ENCODE measurements at places on chromosomes 3 and 15. TPM values are rescaled to one million over a fixed set of nuclear protein-coding genes. Genes with fewer than 3 reads are reported as not detected.

DNA sequence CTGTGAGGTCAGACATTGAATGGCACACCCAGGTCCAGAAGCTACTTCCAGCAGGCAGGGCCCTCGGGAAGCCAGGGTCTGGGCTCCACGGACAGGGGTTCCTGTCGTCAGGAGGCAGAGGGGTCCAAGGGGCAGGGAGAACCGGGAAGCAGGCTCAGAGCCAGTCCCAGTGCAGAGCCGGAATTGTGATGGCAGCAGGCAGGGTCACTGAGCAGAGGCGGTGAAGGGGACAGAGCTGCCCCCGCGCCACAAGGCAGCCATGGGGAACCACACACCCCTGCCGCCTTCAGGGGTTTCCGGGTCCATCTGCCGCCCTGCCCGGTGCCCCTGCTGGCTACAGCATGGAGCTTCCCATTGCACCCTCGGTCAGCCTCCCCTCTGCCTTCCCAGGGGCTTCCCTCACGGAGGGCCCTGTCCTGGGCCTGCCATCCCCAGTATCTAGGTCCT, 136.9 kb downstream of the NSMCE3 start:
- no peak for DNase-seq

GRCh38 chr3:165192610-165193192, 3.5 kb downstream of the SLITRK3 start:
- no peak for DNase-seq

- DNase-seq = no peak
Measured at GRCh38 chr3:167872941-167873340, 137.4 kb downstream of the SERPINI1 start.

DNA sequence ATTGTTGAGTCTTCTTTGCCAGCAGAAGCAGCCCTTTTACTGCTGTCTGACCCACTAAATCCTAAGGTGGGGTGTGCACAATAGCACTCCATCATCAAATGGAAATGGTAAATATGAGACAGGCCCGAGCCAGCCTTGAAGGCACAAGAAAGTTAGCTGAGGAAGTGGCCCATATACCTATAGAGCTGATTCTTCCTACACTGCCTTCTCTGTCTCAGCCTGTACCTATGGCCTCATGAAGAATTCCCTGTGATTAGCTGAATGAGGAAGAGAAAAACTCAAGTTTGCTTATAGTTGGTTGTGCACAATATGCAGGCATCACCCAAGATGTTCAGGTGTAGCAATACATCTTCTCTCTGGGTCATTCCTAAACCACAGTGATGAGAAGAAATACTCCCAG, 31.7 kb upstream of the XCR1 start:
- DNase-seq = no peak

- no peak for DNase-seq
Measured at GRCh38 chr3:13308380-13308801, 111.7 kb downstream of the NUP210 start.

DNA sequence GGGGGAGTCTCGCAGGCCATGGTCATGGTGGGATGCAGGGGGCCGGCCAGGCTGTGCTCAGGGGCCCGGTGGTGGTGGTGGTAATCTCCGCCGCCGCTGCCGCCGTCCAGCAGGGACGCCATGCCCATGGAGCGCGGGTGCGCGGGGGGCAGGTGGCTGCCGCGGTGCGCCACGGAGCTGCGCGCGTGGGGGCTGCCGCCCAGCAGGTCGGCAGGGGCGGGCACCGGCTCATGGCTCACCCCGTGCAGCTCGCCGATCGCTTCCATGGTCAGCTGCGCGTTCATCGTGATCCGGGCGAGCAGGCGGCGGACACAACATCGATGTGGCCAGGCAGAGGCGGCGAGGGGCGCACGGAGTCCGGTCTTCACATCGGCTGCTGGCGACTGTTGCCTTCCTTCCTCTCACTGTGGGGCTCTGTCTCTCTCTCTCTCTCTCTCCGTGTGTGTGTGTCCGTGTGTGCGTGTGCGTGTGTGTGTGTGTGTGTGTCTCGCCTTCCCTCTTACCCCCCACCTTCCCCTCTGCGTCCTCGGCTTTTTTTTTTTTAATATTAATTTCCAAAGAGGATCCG, 451 bp downstream of the ONECUT1 start:
- DNase-seq = no peak

DNA sequence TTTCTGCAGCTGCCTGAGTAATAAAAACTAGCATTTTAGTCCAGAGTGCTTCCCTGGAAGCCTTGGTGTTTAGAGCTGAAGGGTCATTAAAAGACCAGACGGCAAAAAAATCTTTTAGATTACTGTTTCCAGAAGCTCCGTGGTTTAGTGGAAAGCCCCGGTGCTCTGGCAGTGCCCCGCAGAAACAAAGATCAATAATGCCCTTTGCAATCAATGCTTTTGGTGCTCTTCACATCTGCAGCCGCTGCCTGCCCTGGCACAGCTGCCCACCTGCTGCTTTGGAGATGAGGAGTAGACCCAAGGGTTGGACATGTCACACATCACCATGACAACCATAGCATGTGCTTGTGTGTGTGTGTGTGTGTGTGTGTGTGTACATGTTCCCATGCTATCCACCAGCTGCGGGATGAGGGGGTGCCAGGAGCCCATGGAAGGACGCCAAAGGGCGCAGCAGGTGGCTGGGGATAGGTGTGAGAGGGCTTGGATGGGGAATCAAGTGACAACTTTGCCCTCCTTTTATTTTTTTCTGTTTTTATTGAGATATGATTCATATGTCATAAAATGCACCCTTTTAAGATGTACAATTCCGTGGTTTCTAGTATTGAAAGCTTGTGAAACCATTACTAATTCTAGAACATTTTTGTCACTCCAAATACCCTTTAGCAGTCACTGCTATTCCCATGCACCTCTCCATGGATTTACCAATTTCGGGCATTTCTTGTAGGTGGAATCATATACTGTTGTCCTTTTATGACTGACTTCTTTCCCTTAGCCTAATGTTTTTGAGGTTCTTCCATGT, 75.7 kb upstream of the KLHL25 start:
- no peak for DNase-seq

DNA sequence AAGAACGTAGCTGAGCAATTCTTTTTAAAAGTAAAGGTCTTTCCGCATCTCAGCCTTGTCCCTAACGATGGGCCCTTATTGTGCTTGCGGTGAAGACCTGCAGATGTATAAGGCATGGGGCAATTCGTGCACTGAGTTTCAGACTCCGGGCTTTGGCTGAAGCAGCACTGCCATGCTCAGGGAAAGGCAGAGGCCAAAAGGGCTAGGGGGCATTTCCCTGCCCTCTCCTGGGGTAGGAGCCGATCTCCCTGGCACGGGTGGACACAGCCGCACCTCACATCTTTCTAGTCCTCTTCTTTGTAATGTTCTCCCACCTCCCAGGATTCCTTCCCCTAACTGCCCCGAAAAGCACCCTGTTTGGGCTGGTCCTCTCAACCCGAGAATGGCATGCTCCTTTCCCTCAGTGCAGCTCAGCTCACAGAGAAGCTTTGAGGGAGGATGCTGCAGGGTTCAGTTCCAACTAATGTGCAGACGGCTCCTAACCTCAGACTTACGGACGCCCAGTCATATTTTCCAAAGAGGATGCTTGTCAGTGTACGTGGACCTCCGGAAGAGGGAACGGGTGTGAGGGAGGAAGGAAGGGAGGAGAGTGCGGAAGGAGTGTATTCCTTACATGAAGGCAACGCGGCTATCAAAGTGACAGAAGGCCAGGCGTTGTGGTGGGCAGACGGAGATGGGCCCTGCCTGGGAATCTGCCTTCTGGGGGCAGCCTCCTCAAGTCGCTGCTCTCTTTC, 61.2 kb downstream of the SYNM start:
- DNase-seq = no peak

- no peak for DNase-seq
Measured at GRCh38 chr3:16182183-16182582, 7.7 kb downstream of the GALNT15 start.

GRCh38 chr3:126522363-126522788, 1.6 kb upstream of the CHST13 start:
- no peak for DNase-seq

DNA sequence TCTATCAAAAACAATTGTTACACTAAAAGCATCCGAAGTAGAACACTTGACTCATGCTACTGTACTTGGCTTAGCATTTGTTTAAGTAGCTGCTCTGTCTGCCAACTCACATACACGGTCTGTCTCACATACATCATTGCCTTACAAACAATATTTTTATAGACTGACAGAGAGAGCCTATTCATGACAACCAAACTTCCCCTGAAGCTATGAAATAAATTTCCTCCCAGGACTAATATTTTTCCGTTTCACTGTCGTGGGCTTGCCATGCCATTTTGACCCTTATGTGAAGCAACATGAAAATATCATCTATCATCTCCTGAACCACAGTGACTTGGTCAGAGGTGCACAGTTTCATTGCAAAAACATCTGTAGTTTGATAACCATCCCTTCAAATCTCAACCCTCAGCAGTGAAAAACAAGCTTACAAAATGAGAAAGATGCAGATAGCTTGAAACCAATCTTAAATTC, 66.5 kb upstream of the PYGO1 start:
- no peak for DNase-seq

- no peak for DNase-seq
Measured at GRCh38 chr3:105626739-105627138, 242.1 kb downstream of the CBLB start.

GRCh38 chr3:27630885-27631284, 91.2 kb downstream of the EOMES start:
- DNase-seq = no peak

DNA sequence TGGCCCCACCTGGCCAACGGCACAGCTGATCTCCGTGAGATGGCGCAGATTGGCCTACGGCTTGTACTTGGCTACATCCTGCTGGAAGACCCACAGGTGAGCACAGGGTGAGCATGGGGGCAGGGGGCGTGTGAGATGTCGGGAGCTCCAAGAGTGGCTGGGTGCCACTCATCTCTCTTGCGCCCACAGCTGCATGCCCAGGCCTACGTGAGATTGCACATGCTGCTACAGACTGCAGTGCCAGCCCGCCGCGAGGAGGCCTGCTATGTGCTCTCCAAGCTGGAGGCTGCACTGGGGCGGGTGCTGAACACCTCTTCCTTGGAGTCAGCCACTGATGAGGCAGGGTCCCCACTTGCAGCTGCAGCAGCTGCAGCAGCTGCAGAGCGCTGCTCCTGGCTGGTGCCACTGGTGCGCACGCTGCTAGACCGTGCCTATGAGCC, 22.3 kb downstream of the NBEAL2 start:
- no peak for DNase-seq

GRCh38 chr15:66827039-66827697, 125.1 kb downstream of the SMAD6 start:
- DNase-seq = no peak

GRCh38 chr15:67061811-67062368, 3.5 kb upstream of the SMAD3 start:
- DNase-seq = no peak

DNA sequence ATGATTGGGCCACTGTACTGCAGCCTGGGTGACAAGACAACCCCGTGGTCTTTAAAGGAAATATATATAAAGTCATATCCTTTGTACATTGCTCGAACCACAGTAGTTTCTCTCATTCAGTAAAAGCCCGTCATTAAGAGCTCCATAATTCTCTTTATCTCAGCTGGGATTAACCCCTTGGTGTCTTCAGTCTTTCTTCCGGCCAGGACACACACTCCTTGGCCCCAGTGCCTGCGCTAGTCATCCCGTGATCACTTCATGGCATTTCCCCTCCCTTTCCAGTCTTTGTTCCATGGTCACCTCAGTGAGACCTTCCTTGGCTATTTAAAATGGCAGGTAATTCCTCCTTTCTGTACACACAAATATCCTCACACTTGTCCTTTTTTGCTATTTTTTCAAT, 3.3 kb downstream of the RPL35A start:
- no peak for DNase-seq

DNA sequence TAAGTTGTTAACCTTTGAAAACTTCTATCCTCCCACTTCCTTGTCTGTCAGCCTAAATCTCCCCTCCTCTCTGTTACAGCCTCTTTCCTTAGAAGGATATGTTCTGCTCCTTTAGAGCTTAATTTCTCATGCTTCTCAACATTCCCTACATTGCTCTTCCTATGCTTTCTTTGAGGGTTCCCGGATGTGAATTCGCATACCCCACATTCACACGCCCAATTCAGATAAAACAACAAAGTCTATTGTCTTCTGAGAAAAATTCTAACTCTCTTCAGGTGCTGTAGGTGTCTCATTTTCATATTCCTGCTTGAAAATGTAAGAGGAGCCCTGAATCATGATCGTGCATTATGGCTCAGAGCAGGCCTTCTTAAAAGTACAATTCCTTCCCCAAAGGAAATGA, 171.8 kb upstream of the DPH6 start:
- no peak for DNase-seq

- no peak for DNase-seq
Measured at GRCh38 chr15:56616551-56616950, 116.8 kb downstream of the ZNF280D start.

DNA sequence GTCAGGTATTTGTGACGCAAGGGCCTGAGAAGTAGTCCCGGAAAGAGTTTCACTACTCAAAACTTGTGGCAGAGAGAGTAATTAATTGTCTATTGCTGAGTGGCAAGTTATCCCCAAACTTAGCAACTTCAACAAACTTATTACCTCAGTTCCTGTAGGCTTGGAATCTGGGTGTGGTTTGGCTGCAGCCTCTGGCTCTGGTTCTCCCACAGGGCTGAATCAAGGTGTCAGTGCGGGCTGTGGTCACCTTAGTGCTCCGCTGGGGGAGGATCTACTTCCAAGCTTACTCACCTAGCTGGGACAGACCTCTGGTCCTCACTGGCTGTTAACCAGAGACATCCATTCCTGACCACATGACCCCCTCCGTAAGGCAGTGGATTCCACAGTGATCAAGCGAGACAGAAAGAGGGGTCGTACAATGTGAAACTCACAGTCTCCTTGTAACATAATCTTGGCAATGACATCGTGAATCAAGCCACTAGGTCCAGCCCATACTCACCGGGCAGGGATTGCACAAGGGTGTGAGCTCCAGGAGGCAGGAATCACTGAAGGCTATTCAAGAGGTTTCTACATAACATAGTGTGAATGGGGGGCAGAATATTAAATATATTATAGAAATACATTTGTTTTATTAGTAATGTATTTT, 138.3 kb downstream of the RYR3 start:
- DNase-seq = no peak

GRCh38 chr15:77235566-77235965, 164.7 kb upstream of the TSPAN3 start:
- no peak for DNase-seq

DNA sequence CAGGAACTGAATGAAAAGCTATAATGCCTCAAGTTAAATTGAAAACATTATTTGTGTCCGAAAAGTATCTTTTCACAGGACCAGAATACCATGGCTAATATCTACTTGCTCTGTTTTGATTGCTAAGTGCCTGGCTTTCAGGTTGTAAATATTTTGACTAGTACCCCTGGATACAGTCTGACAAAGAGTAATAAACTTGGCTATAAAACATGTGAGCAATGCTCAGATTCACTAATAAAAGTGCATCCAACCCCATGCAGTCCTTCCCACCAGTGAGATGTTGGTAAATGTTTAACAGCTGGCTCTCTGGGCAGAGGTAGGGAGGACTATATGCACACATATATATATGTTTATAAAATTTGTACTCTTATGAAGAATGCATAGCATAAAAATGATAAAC, 281.8 kb upstream of the TGFBR2 start:
- peak; percentile 84 for DNase-seq

Gene CCR1
- not detected for total RNA-seq

Gene LDHAL6B
- total RNA-seq = not detected

Gene SLC51A
- total RNA-seq = 0.12 TPM

Gene MYH15
- 0.22 TPM for total RNA-seq

Gene PRRT3
- total RNA-seq = 1.3 TPM

Gene CAV3
- not detected for total RNA-seq

Gene SENP2
- total RNA-seq = 20.8 TPM

Gene C3orf85
- total RNA-seq = not detected

Gene ISG20
- total RNA-seq = 7.6 TPM

Gene PTPN23
- total RNA-seq = 15.0 TPM

Measured in epithelial cell of proximal tubule (primary cell).